ENCODE measurements at places on chromosomes 3 and 15.

GRCh38 chr3:143083781-143084180 lies 35.8 kb upstream of the CHST2 start:
- no peak for ATAC-seq

GRCh38 chr3:170473358-170473757 lies 54.7 kb downstream of the CLDN11 start:
- no peak for ATAC-seq

- no peak for ATAC-seq
Measured at GRCh38 chr3:187005827-187006481, 75.6 kb downstream of the ST6GAL1 start.

GRCh38 chr3:107681396-107681795 lies 158.6 kb downstream of the BBX start:
- ATAC-seq: no peak

DNA sequence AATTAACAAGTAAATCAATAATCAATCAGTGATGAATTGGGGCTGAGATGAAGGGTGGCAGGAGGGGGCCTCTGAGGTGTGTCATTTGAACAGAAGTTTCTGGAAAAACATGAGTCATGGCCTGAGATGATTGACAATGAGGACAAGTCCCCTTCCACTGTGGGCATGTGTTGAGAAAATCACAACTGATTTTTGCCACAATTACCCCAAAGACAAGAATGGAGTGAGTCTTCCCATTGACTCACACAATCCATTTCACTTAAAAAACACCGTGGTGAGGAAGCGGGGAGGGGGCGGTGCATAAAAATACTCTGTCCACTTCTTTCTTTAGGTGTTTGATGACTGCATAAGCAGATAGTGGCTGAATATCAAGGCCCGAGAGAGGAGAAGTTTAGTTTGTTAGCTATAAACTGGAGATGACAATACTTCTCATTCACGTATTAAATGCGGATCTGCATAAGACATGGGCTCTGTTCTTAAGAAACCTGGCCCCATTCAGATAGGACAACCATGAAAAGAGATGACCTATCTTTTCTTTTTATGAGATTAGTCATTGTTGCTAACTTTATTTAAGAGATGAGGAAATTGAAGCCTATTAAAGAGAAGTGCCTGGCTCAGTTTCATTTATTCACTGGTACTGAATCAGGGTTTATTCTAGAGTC lies 34.7 kb downstream of the SHC4 start:
- ATAC-seq: no peak

GRCh38 chr15:51094606-51095569 lies at the start of gene TNFAIP8L3:
TSS of gene TNFAIP8L3 (minus strand) at chr15:51094906. CDS start at chr15:51094595, 311 bp downstream.
- ATAC-seq: peak; percentile 35

DNA sequence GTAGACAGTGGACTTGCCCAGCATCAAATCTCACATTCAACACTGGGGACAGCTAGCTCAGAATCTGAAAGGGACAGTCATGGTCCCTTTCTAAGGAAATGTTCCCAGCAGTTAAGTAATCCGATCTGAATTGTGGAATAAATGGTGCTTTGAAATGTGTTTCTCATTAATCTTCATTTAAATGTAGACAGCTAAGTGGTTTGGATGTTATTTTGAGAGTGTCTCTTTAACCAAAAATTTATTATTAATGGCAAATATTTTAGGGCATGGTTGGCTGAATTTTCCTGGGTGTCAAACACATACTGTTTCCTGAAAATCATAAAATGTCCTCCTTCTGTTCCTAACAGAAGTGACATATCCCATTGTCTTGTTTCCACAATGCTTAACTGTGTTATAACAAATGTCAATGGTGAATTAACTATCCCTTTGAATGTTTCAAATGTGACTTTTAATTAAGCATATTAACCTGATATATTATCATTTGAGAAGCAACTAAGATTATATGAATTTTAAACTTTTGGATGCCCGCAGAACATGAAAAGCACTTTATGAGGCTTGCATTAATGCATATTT lies 210.8 kb downstream of the CHST2 start:
- peak; percentile 15 for ATAC-seq

All from SK-N-SH treated with all-trans-retinoic acid at 6 μM for 48 hours (cell line).